ENCODE measurements at places on chromosomes 6 and 20.
A peak's percentile ranks its signal among the peaks of the same experiment; 100 is the strongest.

DNA sequence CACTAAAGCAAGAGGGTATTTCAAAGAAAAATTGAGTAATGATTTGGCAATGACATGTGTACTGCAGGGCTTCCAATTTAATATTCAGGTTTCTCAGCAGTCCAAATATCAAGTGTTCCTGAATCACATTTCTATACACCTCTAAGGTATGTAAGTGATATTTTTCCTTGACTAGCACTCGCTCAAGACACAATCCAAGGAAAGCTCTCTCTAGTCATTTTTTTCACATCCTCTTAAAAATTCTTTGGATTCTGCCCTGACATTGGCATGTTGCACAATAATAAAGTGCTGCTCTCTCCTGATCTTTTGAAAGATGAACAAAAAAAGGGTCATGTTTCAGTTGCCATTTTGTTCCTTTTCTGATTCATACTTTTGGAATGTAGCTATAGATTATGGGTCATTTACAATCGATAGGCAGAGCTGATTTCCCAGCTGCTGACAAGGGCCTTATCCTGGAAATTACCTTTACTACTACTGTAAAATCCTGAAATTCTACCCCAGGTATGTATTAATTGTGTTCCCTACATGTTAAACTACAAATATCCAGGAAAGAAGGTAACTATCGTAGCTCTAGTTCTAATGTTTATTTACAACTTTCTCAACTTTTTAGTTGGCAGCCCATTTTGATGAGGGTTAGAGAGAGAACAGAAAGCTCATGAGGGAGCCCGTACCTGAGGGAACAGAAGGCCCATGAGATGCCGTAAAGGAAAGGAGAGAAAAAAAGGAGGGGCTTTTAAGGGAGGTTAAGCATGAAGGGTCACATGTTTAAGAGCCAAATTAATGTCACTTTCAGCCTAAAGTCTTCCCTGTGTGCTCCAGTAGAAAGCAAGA lies 22.2 kb upstream of the ADGRG6 start:
- no peak for DNase-seq

DNA sequence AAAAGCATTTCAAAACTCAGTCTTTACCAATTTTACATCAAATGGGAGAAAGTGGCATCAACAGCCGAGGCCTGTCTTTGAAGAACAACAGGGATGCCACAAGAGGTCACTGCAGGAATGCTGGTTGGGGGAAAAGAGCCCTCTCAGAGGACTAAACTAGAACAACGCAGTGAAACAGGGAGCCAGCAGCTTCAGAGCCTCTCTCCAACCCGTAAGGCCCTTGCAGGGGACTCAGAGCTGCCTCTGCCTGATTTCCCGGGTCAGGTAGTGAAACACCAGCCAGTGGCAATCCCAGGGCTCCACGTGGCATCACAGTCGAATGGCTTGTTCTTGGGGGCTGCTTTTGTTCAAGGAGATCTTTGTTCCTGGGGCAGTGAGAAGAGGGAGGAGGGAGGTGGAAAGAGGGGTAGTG lies 55.0 kb upstream of the KCNK16 start:
- DNase-seq: no peak

- DNase-seq: no peak
Observed at GRCh38 chr20:50671626-50672025, 19.7 kb downstream of the RIPOR3 start.

DNA sequence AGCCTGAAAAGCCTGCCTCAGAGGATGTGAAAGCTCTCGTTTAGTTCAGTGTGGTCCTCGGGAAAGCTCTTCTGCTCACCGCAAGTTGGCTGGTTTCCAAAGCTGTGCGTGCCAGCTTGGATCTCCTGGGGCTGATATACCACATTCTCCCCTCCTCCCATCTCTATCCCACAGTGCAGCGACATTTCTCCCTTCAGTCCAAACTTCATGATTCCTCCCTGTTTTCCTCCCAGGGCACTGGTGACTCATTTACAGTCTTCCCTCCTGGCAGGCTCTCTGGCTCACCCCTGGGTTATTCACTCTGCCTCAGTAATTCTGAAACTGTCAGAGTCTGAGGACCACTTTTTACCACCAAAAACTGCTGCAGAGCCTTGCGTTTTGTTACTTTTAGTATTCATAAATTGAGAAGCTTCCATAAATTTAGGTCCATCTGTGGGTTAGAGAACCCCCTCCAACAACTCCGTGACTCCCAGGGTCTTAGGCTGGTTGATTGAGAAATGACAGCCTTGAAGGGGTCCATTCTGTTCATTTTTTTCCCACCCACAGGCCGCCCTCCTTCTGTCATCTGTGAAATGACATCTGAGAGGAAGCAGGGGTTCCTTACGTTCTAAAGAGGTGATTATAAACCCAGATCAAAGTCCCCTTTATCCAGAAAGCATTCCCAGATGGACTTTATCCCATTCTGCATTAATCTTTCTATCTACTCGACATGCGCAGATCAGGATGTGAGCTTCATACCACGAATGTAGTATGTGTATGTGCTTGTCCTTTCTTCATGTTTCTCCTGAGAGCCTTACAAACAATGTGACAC lies 6.1 kb downstream of the TRIM10 start:
- no peak for DNase-seq

DNA sequence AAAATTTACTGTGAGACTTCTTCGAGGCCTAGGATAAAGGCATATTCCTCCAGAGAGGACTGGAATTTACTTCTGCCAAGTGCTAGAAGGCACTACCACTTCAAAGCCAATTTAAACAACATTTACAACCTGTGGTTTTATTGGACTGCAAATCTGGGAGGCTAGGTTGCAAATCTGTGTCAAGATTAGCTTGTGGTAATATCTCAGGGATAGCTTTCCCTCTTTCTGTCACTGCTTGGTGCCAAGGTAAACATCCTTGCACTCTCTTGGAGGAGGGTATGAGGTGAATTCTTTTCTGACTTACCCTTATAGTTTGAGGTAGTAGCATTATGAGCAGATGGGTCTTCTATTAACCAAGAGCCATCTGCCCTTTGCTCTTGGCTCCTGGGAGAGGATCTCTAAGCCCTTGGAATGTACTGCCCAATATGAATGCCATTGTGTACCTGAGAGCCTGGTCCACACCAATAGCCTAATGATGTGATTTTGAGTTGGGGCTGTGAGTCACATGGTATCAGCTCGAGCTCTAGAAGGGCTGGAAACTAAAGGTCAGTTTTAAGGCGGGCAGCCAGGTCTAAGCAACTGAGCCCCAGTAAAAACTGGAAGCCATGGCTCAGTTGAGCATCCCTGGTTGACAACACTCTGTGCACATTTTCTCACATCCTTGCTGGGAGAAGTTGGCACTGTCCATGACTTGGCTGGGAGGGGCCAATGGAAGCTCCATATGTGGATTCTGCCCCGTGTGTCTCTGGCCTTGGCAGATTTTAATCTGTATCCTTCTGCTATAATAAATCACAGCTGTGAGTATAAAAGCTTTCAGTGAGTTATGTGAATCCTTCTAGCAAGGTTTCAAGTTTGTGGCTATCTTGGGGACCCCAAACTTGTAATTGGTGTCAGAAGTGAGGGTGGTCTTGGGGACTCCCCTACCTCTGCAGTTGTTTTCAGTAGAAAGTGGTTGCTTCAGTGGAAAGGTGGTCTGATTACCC lies 188.1 kb downstream of the UBE3D start:
- DNase-seq: no peak

- DNase-seq: no peak
Observed at GRCh38 chr6:15674690-15675386, 12.0 kb upstream of the DTNBP1 start.

- DNase-seq: peak; percentile 55
Observed at GRCh38 chr6:15491255-15491985, 171.4 kb downstream of the DTNBP1 start.

DNA sequence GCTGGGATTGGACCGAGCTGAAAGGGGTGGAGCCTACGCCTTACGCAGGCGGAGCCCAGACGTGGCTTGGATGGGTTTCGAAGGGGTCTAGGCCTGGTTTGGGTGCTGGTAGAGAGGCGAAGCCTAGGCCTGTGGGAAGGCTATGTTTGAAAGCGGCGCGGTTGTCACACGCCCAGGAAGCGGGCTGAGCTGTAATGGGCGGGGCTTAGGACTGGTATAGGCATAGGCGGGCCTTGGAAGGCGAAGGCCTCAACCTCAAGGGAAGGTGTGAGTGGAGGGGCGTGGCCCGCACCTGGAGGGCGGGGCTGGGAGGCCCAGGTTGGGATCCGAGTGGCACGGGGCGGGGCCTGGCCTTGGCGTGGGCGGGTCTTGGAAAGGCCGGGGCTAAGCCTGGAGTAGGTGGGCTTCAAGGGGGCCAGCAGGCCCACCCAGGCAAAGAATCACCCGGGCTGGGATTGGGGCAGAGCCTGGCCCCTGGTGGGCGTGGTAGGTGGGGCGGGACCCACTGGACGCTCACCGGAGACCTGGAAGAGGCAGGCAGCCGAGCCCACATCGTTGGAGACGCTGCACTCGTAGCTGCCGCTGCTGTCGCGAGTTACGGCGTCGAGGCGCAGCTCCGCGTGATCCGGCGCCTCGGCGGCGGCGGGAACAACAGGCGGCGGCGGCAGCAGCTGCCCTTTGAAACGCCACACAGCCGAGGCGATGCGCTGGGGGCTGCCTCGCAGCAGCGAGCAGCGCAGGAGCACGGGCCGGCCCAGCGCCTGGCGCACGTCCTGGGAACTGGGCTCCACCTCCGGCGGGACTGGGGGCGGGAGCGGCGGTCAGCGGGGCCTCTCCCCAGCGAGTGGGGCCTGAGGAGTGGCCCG lies 49.0 kb downstream of the MDGA1 start:
- DNase-seq: peak; percentile 15

- no peak for DNase-seq
Observed at GRCh38 chr6:117711369-117711768, 36.1 kb downstream of the NUS1 start.

GRCh38 chr6:156840606-156841005 lies 63.4 kb downstream of the ARID1B start:
- DNase-seq: no peak

DNA sequence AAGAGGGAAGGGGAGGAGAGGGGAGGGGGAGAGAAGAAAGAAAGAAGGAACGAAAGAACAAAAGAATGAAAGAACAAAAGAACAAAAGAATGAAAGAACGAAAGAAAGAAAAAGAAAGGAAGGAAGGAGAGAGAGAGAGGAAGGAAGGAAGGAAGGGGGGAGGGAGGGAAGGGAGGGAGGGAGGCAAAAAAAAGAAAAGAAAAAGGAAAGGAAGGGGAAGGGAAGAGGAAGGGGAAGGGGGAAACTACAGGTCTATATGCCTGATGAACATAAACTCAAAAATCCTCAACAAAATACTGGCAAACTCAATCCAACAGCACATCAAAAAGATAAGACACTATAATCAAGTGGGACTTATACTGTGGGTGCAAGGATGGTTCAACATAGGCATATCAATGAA lies 13.7 kb upstream of the LGSN start:
- no peak for DNase-seq

- DNase-seq: no peak
Observed at GRCh38 chr20:63033794-63034709, 27.3 kb upstream of the BHLHE23 start.

DNA sequence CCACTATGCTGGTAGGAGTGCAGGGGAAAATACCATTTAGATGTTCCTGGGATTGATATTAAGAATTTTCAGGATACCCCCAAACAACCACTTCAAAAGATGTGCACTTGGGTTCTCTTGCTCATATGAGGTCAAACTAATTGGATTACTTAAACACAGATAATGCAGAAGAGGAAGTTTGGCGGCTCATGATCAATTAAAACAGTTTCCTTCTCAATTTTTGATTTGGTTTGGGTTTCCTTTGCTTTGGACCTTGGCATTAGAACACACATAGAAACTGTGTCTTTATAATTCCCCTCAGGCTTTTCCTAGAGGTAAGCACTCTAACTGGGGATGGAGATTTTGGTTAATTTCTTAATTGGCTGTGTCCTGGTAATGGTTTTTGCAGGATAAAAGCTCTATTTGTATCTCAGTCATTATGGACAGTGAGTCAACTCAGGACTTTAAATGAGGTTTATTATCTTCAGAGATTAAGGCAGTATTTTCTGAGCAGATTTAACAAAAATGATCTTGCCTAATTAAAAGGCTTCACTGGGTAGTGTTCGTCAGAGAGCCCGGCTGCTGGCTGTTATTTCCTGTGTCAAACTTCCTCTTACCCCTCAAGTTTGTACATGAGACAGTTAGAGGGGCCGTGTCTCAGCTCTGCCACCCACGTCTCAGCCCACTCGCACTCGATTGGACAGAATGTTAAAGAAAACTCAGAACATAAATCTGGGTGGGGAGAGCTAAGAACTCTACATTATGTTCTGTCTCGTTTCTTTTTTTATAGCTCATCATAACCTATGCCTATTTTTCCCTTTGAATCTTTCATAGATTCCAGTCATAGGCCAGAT lies 50.3 kb upstream of the PREP start:
- no peak for DNase-seq

DNA sequence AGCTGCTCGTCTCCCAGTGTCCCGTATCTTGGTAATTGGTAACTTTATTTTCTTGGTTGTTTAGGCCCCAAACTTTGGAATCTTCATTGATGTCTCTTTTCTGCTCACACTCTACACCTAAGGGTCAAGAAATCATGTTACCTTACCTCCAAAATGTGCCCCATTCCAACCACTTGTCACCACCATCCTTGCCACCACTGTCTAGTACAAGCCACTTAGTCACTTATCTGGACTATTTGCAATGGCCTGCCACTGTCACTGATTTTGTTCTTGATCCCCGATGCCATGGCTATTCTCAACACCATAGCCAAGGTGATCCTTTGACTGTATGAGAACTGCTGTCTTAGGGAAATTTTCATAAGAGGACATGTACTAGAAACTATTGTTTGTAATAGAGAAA lies 46.0 kb upstream of the SLC22A16 start:
- no peak for DNase-seq
